ENCODE measurements at places on chromosomes 2 and 18. TPM values are rescaled to one million over a fixed set of nuclear protein-coding genes. Genes with fewer than 3 reads are reported as not detected.

- peak; percentile 13 for DNase-seq
These were observed 403 bp upstream of the CLUL1 start for GRCh38 chr18:596288-596881.

GRCh38 chr2:220585241-220585640 is 957.8 kb downstream of the SLC4A3 start:
- DNase-seq = no peak

DNA sequence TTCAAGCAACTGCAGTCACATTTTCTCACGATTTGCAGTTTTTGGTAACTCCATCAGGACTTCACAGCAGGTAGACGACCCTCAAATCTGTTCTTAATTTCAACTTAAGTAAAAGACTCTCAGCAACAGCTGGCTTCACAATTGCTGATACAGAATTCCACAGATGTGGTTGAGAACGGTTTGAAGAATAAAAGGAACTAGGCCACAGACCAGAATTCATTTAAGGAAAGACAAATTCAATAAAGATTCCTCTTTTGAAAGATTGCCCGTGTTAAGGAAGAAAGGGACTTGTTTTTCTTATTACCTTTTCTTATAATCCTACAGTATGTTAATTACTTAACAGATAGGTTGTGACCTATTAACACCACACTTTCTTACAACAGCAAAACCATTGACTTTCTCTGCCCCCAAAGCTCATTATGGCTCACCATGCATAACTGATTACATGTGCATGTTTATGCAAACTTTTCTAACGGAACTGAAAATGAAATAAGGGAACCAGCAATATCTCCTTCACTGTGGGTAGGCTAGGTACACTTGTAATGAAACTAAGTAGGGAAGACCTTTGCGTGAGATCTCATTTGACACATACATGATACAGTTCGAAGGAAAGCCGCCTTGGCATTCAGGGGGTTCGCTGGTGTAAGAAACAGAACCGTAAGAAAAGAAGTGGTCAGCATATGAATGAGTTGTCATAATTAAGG is 4.7 kb upstream of the ZNF516 start:
- DNase-seq = no peak

DNA sequence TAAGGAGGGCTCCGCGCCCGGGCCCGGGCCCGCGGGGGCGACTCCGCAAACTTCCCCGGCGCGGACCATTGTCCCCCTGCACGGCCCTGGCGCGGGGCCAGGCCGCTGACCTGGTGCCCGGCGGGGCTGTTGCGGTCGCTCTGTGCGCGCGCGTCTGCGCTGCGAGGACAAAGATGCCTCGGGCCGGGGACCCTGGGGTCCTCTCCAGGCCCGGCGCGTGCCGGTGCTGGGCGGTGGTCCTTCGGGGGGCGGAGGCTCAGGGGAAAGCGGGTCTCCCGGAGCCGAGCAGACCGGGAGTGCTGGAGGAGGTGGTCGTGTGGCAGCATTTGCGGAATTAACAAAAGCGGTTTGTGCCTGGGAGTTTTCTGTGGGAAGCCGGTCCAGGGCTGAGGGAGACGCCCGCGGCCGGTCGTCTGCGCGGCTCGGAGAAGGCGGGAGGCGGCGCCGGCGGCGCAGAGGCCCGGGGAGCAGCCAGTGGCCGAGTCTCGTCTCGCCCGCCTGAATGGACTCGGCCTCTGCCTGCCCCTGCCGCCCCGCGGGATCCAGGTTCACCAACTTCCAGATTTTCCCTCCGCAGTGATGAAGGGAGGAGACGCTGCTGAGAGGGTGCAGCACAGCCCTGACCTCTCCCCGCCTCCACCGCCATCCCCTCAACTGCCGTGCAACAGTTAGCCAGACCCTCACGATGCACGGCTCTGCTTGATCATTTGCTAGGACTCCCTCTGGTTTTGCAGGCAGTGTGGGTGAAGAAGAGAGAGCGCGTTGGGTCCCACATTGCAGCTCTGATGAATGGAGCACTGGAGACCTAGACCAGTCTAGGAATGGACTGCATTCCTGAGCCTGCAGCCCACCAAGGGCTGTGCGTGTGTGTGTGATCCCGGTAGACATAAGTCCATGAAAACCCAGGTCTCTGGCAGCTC is 705 bp downstream of the EFR3B start:
- peak; percentile 49 for DNase-seq

DNA sequence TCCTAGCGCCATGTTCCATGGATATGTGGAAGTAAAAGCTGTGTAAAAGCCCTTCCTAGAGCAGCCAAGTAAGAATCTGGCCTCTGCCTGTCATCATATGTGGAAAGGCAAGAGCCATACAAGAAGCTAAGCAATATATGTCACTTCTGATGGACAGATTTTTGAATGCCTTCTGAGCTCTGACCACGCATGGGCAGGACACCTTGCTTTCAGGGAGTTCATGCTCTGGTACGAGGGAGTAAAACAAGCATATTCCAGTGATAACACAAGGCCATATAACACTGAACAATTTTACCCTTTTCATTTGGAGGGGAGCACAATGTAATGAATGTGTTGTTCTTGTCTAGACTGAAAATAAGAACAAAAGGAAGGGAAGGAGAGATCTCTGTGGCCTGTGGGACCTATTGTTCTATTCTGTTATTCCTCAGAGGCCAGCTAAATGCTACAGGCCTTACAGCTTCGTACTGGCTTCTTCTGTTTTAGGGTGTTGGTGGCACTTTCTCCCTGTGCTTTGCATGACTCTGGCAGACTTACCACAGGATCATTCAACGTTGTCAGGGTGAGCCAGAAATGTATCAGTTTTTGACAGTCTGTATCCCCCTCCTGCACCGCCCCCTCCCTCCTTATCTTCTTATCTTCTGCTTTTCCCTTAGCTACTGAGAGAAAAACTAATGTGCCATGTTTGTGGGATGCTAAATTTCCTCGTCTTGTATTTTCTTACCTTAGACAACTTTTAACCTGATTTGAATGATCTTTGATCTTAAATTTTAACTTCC is 99.5 kb downstream of the MAP4K4 start:
- DNase-seq = no peak

Gene TRABD2A
- 0.84 TPM for total RNA-seq

All from neural crest cell (in vitro differentiated cells).